Activated T-helper 17 cell treated with anti-CD3 and anti-CD28 coated beads, Interleukin-2, amount 50 U/mL, for 72 hours (primary cell): ENCODE measurements at places on chromosomes 1 and 21.

GRCh38 chr1:65832296-65832695 lies 39.6 kb downstream of the PDE4B start:
- no peak for ATAC-seq

- ATAC-seq: no peak
Observed at GRCh38 chr1:211825980-211826379, 4.6 kb downstream of the LPGAT1 start.

DNA sequence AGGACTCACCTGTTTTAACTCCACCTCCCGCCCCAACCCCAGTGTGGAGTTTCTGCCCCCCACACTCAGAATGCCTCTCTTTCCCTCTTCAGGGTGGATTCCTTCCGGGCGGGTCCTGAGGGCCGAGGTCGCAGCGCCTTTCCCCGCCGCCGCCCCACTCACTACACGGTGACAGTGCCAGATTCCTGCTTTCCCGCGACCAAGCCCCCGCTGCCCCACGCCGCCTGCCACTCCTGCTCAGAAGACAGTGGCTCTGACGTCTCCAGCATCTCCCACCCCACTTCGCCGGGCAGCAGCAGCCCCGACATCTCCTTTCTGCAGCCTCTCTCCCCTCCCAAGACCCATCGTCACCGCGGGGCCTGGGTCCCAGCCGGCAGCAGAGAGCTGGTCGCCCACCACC lies 16.7 kb downstream of the INAVA start:
- ATAC-seq: no peak

DNA sequence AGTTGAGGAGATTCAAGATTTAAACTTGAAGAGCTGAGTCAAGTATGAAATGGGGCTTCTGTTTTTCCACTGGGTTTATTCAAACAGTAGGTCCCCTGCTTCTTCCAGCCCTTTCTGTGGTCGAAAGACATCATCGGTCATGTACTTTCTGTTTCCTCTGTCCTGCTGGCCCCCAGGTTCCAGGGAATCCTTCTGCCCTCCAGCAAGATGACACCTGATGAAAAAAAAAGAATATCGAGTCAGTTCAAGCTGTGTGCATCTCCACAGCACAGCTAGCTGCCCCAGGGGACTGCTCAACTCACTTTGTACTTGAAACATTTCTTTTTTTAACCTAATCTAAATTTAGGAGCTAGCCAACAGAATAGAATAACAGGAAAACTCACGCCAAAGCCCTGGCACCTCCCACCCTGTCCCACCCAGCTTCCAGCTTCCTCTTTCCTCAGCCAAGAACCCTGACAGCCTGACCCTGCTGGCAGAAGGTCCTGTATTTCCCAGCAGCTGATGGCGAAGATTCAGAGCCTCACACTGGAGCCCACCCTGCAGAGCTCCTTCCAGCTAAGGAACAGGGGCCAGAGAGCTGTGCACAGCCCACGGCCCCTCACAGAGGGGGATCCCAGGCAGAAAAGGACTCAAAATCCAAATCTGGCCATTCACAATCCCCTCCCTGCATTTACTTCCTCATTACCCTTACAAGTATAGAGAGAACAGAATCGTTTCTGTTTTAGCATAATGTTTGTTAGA lies 176.5 kb downstream of the PSMG1 start:
- no peak for ATAC-seq
